Type B pancreatic cell (in vitro differentiated cells): ENCODE measurements at places on chromosomes 5 and 9.

DNA sequence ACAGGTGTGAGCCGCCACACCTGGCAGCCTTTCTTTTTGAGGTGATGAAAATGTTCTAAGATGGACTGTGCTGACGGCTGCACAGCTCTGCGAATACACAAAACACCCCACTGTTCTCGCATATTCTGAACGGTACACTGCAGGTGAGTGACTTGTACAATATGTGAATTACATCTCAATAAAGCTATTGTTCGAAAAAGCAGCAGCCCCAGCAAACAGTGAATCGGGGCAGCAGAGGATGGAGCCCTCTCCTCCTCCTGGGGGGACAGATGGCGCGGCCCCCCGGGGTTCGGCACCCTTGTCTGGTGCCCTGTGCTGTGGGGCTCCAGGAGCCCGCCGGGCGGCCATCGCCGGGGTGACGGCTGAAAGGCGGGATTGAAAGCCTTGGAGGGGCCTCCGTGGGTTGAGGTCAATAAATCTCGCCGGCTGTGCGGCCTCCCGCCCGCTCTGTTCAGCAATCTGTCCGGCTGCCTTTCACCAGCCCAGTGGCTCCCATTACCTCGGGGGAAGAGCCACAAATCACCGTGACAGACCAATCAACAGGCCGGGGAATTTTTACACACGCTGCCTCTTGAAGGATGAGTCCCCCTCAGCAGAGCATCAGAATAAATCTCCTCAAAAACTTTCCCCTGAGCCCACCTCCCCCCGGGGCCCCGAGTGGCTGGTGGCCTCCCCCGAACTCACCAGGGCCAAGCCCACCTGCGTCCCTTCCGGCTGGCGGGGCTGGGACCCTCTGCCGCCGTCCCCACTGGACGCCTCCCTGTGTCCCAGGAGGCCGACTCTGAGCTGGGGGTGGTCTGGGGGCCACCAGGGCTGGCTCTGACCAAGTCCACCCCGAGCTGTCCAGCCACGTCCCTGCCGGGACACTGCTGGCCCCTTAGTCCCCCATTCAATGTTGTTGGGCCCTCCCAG lies 37.8 kb upstream of the TMEM250 start:
- H3K4me3 ChIP-seq, result no peak overlapping the region
- H3K36me3 ChIP-seq, result no peaks in the 10 kb centered on the region
- H3K27me3 ChIP-seq, result peaks cover 31% of the 10 kb centered on the region
- H3K27ac ChIP-seq, result no peak overlapping the region
- peaks cover 25% of the 10 kb centered on the region for H3K4me1 ChIP-seq

DNA sequence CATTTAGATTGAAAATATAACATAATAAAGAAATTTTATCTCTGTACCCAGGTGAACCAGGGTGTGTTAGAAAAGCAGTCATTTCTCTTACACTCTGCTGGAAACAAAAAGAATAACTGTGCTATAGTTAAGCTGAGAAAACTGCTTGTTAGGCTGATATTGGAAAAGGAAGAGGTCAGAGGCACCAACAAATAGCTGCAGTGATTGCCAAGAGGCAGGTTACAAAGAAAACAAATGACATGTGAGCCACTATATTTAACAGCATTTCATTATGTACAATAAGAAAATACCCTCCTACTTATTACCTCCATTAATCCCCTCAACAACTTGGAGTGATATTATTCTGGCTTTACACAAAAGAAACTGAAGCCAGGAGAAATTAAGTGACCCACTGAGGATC lies 607.9 kb upstream of the TLE4 start:
- H3K36me3 ChIP-seq, result no peaks in the 10 kb centered on the region
- peaks cover 9% of the 10 kb centered on the region for H3K4me1 ChIP-seq
- H3K27ac ChIP-seq, result no peak overlapping the region
- no peak for DNase-seq
- H3K4me3 ChIP-seq, result no peak overlapping the region

DNA sequence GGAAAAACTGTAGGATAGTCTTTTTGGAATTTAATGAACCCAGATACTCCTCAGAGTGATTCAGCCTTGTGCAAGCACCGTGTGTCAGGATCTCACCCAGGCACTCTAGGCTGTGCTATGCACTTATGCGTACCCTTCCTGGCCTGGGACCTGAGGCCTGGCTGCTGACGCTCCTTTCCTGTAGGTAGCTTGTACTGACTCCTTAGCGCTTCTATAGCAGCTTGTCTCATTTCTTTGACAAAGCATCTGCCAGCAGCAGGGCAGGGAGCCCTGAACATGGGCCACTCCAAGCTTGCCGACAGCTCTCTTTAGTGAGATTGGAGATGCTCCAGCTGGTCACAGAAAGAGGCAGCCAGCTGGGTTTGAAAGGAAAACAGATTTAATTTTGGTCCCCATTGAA lies 147.3 kb downstream of the SGCD start:
- H3K4me1 ChIP-seq, result peaks cover 21% of the 10 kb centered on the region
- no peak overlapping the region for H3K4me3 ChIP-seq

GRCh38 chr5:150001660-150002486 lies 1.3 kb downstream of the HMGXB3 start:
- peak overlapping the region; percentile 94 for H3K27ac ChIP-seq
- H3K36me3 ChIP-seq, result peaks cover 12% of the 10 kb centered on the region
- DNase-seq, result no peak
- peaks cover 26% of the 10 kb centered on the region for H3K4me1 ChIP-seq
- peak overlapping the region; percentile 96 for H3K4me3 ChIP-seq
- no peaks in the 10 kb centered on the region for H3K27me3 ChIP-seq

DNA sequence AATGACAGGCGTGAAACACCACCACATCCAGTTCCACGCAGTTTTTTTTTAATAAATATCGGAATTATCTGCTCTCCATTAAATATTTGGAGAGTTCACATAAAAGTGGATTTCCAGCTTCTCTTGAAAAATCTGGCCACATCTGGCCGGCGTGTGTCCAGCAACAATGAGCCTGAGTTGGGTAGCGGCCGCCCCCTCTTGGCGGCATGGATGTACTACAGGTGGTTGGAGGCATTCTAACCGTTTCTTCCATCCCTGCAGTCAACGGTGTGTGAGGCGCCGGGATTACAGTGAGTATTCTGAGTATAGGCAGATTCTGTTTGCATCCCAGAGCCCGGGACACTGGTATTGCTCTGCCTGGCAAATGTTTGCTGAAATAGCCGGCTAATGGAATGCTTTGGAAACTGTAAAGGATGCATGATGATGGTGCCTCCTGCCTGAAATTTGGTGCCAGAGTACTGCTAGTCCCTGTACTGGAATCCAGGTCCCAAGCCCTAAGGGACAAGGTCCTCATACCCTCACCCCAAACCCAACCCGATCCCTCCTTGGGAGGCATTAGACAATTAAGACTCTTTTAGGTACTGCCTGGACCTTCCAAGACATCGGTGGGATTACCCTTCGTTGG lies 13.6 kb upstream of the GM2A start:
- peaks cover 14% of the 10 kb centered on the region for H3K4me1 ChIP-seq
- DNase-seq, result no peak
- H3K4me3 ChIP-seq, result no peak overlapping the region
- H3K27me3 ChIP-seq, result no peaks in the 10 kb centered on the region

DNA sequence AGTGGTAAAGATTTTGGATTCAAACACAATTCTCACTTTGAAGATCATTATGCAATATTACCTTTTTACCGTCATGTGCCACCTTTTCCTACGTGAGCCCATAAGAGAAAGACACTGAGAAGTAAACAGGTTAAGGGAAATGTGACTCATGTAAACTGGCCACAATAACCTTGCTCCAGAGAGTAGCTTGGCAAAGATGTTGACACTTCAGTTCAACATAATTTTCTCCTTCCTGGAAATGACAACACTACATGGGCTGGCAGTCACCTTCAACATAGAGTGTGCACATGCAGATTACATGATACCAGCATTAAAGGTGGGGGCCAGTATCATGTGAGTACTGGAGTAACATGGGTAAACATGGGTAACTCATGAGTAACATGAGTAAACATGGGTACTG lies 141.9 kb downstream of the CDK5RAP2 start:
- no peak for DNase-seq
- no peak overlapping the region for H3K4me3 ChIP-seq
- H3K27ac ChIP-seq, result no peak overlapping the region
- H3K27me3 ChIP-seq, result no peaks in the 10 kb centered on the region

- H3K27ac ChIP-seq, result no peak overlapping the region
- no peaks in the 10 kb centered on the region for H3K27me3 ChIP-seq
- peaks cover 6% of the 10 kb centered on the region for H3K4me1 ChIP-seq
- H3K4me3 ChIP-seq, result no peak overlapping the region
- no peaks in the 10 kb centered on the region for H3K36me3 ChIP-seq
Observed at GRCh38 chr9:20636888-20637440, 14.7 kb upstream of the MLLT3 start.

DNA sequence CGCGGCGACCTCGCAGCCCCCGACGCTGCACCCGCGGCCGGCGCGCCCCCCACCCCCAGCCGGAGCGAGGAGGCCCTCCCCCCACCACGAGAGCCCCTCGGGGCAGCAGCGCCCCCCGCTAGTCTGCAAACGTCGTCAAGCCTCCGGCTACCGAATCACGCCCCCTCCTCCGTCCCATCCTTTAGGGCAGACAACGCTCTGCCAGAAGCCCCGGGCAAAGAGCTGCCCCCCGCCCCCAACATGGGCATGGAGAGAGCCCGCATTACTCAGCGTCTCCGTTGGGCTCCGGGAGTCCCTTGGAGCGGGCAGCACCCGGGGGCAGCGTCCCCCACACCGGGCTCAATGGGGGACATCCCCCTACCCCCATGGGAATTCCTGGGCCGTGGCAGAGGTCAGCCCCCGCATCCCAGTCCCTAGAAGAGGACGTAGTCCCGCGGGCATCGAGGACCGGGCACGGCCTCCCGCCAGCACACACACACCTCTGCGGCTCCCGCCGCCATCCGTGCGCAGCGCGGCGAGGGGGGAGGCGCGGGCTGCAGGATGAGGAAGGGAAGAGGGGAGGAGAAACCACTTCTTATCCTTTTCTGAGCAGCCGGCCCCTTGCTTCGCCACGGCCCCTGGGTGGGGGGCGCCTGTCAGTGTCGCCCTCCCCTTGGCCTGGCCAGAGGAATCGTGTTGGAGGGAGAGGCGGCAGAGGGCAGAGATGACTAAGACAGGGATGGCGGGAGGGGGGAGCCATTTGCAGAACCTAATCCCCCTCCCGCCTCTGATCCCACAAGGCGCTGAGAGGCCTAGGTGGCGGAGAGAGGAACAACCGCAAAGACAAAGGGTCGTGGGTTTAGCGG lies 750 bp downstream of the DNM1 start:
- no peaks in the 10 kb centered on the region for H3K36me3 ChIP-seq
- no peak for DNase-seq
- H3K4me3 ChIP-seq, result peak overlapping the region; percentile 88
- H3K27ac ChIP-seq, result peak overlapping the region; percentile 76
- H3K27me3 ChIP-seq, result peaks cover 3% of the 10 kb centered on the region

DNA sequence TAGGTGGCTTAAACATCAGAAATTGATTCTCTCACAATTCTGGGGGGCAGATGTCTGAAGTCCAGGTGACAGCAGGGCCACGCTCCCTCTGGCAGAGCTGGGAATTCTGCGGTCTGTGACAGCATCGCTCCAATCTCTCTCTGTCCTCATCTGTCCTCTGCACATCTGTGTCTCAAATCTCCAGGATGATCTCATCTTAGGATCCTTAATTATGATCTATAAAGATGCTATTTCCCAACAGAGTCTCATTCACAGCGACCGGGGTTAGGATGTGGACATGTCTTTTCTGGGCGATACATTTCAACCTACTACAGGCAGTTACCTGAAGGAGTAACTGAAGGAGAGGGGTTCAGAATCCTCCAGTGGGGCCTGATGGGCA lies 31.4 kb downstream of the ANKRD33B start:
- peaks cover 19% of the 10 kb centered on the region for H3K4me1 ChIP-seq
- no peaks in the 10 kb centered on the region for H3K27me3 ChIP-seq
- no peak for DNase-seq
- H3K27ac ChIP-seq, result peak overlapping the region; percentile 77
- H3K36me3 ChIP-seq, result no peaks in the 10 kb centered on the region
- no peak overlapping the region for H3K4me3 ChIP-seq

- H3K4me3 ChIP-seq, result no peak overlapping the region
- no peak for DNase-seq
- H3K27ac ChIP-seq, result no peak overlapping the region
- H3K4me1 ChIP-seq, result no peaks in the 10 kb centered on the region
Observed at GRCh38 chr5:91212714-91213092, 170.4 kb downstream of the ARRDC3 start.

DNA sequence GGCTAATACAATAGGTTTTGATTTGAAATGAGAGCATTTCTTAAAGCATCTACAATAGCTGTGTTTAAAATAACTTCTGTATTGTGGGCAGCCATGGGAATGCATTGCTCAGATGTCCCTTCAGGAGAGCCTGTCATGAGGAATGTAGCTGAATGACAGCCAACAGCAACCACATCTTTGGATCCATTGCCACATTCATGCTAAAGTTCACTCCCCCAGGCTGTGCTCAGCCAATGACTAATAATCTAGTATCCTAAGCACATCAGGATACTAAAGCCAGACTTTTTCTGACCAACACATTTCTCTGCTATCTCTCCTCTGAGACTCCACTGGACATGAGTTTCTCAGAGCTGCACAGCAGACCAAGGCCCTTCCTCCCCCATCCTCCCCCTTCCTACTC lies 45.5 kb downstream of the HTR1A start:
- no peak for DNase-seq
- no peaks in the 10 kb centered on the region for H3K4me1 ChIP-seq
- H3K4me3 ChIP-seq, result no peak overlapping the region

DNA sequence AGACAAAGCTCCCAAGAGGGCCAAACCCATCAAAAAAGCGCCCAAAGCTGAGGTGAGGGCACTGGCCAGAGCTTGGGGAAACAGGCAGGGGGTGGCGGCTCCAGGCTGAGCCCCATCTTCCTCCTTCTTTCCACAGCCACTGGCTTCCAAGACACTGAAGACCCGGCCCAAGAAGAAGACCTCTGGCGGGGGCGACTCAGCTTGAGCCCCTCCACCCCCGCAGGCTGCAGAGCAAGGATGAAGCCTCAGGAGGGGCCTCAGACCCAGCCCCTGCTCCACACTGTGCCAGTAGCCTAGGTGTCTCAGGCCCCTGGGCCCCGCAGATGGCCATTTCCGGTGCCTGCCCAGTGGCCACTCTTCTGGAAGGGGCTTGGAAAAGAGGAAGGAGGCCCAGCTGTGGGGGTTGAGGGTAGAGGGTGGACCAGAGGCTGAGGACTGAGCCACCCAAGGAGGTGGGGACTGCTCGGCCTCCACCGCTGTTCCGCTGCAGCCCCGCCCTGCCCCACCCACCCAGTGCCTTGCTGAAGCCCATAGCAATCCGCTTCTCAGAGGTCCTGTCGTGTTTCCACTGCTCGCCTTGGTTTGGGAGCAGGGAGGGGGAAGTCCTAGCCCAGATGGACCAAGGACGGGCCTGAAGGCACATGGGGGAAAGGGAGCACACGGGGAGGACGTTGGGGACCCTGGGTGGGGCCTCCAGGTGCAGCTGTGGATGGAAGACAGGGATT lies 6.9 kb downstream of the REEP2 start:
- no peak for DNase-seq
- H3K27me3 ChIP-seq, result peaks cover 5% of the 10 kb centered on the region
- H3K27ac ChIP-seq, result no peak overlapping the region
- no peaks in the 10 kb centered on the region for H3K36me3 ChIP-seq
